ENCODE measurements at places on chromosomes 3 and 15. TPM values are rescaled to one million over a fixed set of nuclear protein-coding genes. Genes with fewer than 3 reads are reported as not detected.
A peak's percentile ranks its signal among the peaks of the same experiment; 100 is the strongest.

Gene HDC
- total RNA-seq, result not detected

Gene WDR93
- under 0.01 TPM for total RNA-seq

- no peak for DNase-seq
Observed at GRCh38 chr3:114687151-114687550, 393.3 kb downstream of the TIGIT start.

- peak; percentile 29 for DNase-seq
Observed at GRCh38 chr3:139677388-139678155, at the start of gene NMNAT3. Gene NMNAT3 (minus strand): TSS chr3:139677972. CDS start chr3:139627724, 50,248 bp downstream.

GRCh38 chr15:26132811-26133210, 269.7 kb upstream of the ATP10A start:
- no peak for DNase-seq

GRCh38 chr3:5194801-5195509, 7.4 kb downstream of the EDEM1 start:
- peak; percentile 96 for DNase-seq

Data from fibroblast of villous mesenchyme (primary cell).